ENCODE measurements at places on chromosomes 6 and 20. TPM values are rescaled to one million over a fixed set of nuclear protein-coding genes. Genes with fewer than 3 reads are reported as not detected.

The SLC22A7 gene
- total RNA-seq: not detected

The RSPH9 gene
- not detected for total RNA-seq

The PROKR2 gene
- not detected for total RNA-seq

The PSORS1C1 gene
- total RNA-seq: 26.5 TPM

DNA sequence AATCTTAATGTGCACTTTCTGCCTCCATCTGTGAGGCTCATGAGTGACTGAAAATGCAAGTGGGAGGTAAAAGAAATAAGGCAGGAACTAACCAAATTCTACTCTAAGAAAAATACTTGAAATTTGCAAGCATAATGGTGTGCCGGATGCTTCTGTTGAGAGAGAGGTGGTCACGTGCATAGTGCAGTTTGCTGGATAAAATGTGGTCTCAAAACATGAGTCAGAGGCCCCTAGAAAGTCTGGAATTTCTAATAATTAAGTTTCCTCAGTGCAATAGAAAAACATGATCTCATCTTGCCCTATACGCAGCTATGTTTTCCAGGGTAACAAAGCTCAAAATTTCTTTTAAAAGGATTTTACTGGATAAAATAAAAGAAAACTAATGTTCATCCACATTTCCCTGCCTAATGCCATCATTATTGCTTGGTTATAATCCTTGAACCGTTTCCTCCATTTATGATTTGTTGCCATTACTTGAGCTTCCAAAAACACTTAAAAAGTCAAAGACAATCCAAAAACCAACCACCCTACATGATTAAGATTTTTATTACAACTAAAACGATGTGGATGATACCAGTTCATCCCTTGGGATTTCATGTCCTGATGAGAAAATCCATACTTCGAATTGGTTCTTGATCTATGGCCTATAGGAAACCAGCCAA, 351.7 kb upstream of the ARID1B start:
- DNase-seq: no peak

DNA sequence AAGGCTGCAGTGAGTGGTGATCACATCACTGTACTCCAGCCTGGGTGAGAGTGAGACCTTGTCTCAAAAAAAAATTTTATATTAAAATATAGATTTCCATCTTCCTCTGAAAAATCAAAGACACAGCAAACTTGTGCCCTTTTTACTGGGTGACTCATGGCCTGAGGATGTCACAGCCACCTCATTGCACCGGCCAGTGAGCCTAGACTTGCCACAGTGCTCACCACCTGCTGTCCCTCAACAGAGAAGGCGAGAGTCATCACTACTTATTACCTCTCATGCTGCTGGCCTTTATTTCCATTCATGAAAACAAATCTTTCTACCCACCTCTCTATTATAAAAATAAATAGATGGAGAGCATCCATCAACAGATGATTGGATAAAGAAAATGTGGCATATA, 295.8 kb downstream of the PREX1 start:
- no peak for DNase-seq

The MRPL18 gene
- 58.5 TPM for total RNA-seq

The PREP gene
- total RNA-seq: 69.6 TPM

The PLCB1 gene
- total RNA-seq: 8.4 TPM

DNA sequence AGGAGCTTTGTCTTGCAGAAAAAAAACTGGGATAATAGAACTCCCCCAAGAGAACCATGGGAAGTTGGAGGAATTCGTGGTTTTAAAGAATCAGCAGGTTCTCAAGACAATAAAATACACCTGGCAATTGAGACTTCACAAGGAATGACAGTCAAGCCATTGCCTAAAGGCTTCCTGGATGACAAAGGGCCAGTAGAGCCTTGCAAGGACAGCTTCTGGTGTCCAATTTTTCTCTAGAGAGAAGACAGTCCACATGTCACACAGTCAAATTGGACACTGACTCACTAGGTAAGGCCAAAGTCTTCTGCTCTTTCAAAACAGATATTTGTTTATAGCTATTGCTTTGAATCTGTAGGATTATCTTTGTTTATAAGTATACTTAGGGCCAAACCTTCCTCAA, 80.3 kb upstream of the BMP5 start:
- DNase-seq: no peak

The LGSN gene
- total RNA-seq: not detected

The SNAI1 gene
- 0.53 TPM for total RNA-seq

- no peak for DNase-seq
These were observed 174.5 kb downstream of the MRPL14 start for GRCh38 chr6:43952746-43953145.

- no peak for DNase-seq
These were observed 173.0 kb downstream of the PRKN start for GRCh38 chr6:162554531-162554930.

The SRMS gene
- not detected for total RNA-seq

The HLA-DQB2 gene
- total RNA-seq: not detected

The ELOVL4 gene
- total RNA-seq: 0.85 TPM

The ESF1 gene
- 10.2 TPM for total RNA-seq

Measured in Peyer's patch (tissue), 4 donors.